Activated naive CD4-positive, alpha-beta T cell treated with anti-CD3 and anti-CD28 coated beads, Interleukin-2, amount 50 U/mL, for 16 hours (primary cell): ENCODE measurements at places on chromosomes 3 and 15.
A peak's percentile ranks its signal among the peaks of the same experiment; 100 is the strongest.

DNA sequence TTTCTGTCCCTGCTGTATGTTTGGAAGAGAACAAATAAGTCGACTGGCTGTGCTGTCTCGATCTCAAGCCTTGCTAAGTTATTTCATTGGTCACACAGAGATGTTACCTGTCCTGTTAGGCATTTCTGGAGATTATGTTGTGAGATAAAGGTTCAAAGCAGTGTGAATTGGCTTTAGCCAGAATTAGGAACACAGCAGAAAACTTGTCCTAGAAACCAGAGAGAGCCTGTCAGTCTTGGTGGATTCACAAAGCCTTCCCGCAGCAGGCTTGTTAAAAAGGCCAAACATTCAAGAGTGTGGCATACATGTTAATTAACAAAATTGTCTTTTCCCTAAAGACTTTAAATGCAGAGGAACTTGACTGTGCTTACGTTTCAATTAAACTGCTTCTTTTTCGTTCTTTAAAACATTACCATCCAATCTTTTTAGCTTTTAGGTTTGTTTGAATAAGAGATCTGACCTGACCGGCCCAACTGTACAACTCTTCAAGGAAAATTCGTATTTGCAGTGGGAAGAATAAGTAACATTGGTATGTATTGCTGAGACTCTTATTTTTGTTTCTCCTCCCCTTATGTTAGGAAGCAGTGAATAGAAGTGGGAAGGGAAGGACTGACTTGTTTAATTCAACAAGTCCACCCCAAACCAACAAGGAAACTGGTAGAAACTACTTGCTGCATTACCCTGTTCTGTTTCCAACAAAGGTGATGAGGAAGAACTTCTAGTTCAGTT is 25.2 kb downstream of the ABHD2 start:
- DNase-seq: no peak

GRCh38 chr15:98683831-98684230 is 35.5 kb downstream of the IGF1R start:
- no peak for DNase-seq

DNA sequence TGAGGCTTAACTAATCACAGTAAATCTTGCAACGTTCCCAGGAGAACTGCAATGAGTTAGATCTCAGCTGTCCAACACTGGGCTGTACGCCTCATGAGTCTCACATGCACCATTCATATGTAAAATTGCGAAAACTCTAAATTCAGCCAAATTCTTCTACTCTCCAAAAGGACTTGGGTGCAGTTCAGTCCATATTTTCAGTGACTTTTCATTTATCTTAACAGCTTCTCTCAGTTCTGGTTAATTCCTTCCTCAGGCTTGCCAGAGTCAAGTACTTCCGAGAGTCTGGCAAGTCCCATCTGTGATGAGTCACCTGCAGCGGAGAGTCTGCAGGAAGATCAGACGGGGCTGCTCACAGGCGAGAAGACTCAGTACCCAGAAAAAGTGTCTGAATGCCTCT is 11.5 kb downstream of the CCDC80 start:
- DNase-seq: peak; percentile 14

DNA sequence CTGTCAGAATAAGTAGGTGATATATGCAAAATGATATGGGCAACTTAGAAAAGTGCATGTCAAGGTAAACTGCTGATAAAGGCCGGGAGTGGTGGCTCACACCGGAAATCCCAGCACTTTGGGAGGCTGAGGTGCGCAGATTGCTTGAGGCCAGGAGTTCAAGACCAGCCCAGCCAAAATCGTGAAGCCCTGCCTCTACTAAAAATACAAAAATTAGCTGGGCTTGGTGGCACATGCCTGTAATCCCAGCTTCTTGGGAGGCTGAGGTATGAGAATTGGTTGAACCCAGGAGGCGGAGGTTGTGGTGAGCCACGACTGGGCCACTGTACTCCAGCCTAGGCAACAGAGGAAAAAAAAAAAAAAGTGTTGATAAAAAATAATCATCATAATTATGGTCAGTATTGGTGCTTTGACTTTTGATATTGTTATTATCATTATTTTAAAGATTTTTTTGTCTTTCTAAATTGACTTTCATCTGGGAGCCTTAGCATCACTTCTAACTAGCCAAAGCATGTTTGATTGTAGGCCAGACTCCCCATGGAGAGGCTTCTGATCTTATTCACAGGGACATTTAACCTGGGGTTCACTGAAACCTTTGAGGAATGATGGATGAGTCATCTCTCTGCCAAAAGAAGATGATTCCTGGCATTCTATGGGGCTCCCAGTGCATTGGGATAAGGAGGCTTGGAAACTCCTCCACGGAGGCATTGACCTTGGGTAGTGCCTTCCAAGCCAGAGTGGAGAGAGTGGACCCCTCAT is 5.6 kb downstream of the ZBTB38 start:
- no peak for DNase-seq

DNA sequence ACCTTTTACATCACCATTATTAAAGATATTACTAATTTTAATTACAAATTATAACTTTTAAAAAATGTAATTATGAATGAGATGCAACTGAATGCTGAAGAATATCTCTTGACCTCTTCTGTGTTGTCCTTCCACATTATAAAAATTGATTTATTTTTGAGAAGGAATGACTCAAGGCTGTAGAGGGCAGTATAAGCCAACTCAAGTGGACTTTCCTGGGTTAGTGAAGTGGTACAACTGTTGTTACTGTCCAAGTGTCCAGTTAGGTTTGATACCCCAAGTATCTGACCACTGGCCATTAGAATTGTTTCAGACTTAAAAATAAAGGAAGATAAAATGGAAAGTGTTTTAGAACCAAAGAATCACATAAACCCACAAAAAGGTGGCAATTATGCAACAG is 51.9 kb downstream of the BBX start:
- DNase-seq: no peak

GRCh38 chr15:73755481-73755880 is 2.3 kb upstream of the INSYN1 start:
- no peak for DNase-seq

GRCh38 chr15:101318839-101319238 is 23.8 kb upstream of the SNRPA1 start:
- no peak for DNase-seq

- no peak for DNase-seq
These were observed 7.8 kb upstream of the NUP210 start for GRCh38 chr3:13427662-13428603.

- no peak for DNase-seq
These were observed 131.7 kb downstream of the XXYLT1 start for GRCh38 chr3:195139091-195139875.

DNA sequence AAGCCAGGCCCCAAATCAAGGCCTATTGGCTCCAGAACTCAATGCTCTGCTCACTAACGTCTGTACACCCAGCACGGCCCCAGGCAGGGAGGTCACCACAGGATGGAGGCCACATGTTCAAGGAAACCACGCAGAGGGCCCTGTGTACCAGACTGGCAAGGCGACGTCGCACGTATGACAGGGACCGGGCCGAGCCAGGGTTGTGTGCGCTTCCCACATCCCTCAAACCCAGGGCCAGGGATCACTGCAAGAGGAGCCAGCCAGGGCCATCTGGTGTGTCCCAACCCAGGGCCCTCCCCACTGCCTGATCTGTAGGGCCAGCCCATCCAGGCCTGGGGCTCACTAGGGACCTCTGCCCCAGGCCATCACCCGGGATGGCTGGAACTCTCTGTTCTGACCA is 62.0 kb downstream of the ZNF445 start:
- DNase-seq: no peak

DNA sequence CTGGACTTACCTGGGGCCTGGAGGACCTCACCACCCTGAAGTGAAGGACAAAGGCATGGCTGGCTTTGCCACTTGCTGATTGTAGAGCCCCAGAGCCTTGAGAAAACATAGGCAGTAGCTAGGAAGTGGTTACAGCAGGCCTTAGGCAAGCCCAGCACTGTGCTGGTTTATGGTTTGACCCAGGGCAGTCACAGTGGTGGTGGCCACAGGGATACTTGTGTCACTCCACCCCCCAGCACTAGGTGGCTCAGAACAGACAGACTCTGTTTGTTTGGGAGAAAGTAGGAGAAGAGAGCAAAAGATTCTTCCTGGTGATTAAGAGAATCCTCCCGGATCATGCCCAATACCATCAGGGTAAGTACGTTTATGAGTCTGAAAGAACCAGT is 13.2 kb upstream of the COL8A1 start:
- DNase-seq: no peak

DNA sequence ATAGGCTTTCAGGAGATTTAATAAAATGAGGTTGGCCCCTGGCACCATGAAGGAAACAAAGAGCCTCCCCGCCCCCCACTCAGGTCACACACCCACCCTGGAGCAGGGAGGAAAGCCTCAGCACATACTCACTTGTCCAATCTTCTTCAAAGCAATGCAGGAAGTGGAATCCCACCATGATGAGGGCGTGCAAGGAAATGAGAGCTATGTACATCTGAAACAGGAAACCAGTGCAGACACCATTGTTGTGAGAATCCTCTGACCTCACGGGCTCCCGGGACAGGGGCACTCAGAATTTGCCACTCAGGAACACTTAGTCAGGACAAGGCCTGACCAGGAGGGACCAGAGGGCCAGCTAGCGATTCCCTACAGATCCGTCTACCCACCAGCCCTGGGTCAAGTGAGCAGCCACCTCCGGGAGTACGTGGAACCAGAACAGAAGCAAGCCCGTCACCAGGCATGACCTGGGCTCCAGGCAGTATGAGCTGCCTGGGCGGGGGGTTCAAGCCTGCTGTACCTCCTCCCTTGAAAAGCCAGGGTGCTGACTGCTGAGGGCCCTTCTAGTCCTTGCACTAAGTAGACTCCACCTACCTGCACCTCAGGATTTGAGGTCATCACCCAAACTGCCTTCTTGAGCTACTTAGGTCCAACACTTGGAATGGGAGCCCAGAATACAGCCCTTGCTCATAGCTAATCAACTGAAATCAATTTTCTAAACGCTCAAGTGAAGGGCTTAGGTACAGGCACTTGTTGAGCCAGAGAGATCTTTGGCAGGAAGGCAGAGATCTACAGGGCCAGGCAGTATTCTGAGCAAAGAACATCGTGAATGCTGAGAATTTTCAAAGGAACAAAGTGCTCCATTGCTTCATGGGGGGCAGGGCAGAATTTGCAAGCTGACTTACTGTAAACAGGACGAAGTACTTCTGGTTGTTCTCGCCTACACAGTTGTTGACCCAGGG is 42.7 kb downstream of the ZDHHC3 start:
- no peak for DNase-seq

DNA sequence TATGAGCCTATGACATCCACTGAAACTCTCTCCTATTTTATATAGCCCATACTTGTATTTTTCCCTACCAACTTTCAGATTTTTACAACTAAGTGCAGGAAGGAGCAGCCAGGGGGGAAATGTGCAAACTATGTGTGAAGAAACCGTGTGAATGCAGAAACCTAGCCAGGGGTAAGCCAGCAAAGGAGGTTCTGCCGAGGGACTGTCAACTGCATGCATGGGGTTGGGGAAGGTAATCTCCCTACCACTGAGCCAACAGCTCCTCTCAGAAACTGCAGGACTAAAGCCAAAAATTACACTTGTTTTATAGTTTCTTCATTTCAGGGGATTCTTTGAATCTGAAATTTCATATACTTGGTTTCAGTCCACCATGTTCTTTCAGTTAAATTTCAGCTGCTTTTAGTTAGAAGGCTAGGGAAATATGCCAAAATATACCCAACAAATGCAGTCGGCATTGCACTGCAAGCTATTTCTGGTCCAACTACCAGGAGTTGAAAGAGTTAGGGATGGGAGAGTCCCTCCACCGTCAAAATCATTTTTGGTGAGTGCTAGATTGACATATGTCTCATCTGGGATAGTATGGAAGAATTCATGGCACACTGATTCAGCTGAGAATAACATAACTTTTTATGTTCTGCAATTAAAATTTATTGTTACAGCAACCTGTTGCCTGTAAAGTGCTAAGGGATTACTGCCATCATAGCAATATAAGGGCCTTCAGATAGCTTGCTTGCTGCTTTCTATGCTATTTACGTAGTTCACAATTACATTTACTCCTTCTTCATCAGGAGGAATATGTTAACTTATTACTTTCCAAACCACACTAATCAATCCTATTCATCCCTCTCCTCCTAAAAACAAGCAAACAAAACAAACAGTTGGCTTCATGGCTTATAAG is 904.2 kb downstream of the ROBO1 start:
- no peak for DNase-seq

- no peak for DNase-seq
These were observed 10.3 kb downstream of the DZIP3 start for GRCh38 chr3:108599677-108600409.

DNA sequence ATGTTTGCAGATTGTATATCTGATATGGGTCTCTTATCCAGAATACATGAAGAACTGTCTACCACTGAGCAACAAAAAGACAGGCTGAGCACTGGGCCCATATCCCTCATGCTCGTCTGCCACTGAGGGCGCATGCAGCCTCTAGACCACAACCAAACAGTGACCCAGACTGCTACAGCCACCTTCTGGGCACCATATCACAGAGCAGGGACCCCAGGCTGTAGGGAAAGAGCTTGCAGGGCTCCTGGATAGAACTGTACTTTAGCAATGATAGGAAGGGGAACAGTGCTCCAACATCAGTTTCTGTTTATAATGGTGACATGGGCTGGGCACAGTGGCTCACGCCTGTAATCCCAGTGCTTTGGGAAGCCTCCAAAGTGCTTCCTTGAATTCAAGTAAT is 40.2 kb upstream of the TMEM87A start:
- DNase-seq: no peak

- DNase-seq: no peak
These were observed 4.6 kb downstream of the IGDCC3 start for GRCh38 chr15:65373163-65373651.

DNA sequence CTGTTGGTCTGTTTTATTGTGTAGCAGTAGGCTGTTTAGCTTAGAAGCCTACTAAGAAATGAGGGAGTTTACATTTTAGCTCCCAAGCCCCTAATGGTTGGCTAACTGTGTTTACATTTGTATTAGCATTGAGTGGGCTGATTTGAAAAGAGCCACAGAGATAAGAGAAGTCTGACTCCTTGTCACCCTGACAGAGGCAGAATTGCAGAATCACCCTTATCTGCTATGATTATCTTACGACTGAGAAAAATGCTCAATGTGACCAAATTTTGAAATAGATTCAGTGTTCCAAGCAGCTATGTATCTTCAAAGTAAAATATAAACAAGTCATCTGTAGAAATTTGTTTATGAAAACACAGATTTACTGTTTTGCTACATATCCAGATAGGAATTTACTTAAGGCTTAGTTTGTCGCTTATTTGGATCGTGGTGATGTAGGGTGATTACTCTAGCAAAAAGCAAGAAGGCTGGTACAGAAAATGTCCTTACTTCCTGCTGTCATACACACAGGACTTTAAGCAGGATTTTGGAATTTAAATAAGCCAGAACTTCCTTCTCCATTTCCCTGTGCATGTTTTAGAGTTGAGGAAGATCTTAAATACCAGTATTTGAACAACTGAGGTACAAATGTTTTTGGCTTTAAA is 19.0 kb downstream of the SEMA6D start:
- no peak for DNase-seq

DNA sequence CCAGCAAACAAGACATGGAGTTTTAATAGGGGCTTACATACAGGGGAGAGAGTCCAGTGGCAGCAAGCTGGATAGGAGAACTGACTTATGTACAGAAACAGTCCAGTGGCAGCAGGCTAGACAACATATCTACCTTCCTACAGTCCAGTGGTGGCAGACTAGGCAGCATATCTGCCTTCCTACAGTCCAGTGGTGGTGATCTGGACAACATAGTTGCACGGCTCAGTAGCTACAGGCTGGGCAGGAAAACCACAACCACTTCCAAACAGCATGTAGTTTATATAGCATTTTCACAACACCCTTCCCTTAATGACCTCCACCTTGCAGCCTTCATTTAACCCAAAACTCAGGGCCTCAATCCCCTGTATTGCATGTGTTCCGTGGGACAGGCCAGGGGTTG is 181.3 kb upstream of the EIF1B start:
- DNase-seq: no peak
